ENCODE measurements at places on chromosomes 16 and 17. TPM values are rescaled to one million over a fixed set of nuclear protein-coding genes. Genes with fewer than 3 reads are reported as not detected.

DNA sequence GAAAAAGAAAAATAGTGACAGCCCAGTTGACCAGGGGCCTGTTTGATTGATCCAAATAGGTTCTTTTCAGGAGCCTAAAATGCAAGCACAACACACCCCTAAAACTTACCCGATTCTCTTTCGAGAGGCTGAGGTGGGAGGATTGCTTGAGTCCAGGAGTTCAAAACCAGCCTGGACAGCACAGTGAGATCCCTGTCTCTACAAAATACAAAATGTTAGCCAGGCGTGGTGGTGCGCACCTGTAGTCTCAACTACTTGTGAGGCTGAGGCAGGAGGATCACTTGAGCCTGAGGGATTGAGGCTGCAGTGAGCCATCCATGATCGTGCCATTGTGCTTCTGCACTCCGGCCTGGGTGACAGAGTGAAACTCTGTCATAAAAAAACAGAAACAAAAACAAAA is 1.5 kb upstream of the KIF19 start:
- DNase-seq = no peak
- peaks cover 7% of the 10 kb centered on the region for H3K4me1 ChIP-seq
- H3K36me3 ChIP-seq = no peaks in the 10 kb centered on the region
- H3K27me3 ChIP-seq = peaks cover 2% of the 10 kb centered on the region
- no peak overlapping the region for H3K4me3 ChIP-seq

CIAO3 gene
- total RNA-seq = 41.9 TPM

DNA sequence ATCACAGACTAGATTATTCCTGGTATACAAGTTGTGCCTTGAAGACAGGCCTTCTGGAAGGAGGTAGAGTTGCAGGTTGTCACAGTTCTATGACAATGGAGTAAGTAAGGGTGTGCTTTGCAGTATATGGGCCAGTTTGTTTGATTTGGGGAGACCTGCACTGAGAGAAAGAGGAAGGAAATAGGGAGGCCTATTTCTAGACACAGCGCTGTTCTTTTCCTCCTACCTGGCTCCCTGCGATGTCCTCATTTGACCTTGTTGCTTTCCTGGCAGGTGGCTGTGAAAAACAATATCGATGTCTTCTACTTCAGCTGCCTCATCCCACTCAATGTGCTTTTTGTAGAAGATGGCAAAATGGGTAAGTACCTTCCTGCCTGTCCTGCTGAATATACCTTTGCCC is 22.5 kb upstream of the RASL10B start:
- H3K27ac ChIP-seq = no peak overlapping the region
- H3K36me3 ChIP-seq = peaks cover 45% of the 10 kb centered on the region
- DNase-seq = no peak
- no peak overlapping the region for H3K4me3 ChIP-seq
- peaks cover 34% of the 10 kb centered on the region for H3K4me1 ChIP-seq
- no peaks in the 10 kb centered on the region for H3K27me3 ChIP-seq

SOCS7 gene
- 18.9 TPM for total RNA-seq

DNA sequence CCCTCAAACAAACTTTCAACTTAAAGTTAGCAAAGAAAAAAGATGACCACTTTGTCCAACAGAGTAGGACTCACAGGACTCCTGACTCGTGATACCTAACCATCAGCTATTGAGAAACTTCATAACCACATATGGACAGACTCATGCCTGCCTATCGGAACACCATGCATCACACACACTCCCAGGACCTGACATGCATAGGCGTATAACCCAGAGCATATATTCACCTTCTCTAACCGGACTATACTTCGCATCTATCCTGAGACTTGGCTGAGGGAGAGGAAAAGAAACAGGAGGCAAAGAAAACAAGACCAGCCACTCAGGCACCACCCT is 2.2 kb downstream of the PIP4K2B start:
- no peak overlapping the region for H3K27ac ChIP-seq
- H3K4me1 ChIP-seq = peaks cover 17% of the 10 kb centered on the region
- no peaks in the 10 kb centered on the region for H3K27me3 ChIP-seq

HIC1 gene
- total RNA-seq = 9.1 TPM

DNA sequence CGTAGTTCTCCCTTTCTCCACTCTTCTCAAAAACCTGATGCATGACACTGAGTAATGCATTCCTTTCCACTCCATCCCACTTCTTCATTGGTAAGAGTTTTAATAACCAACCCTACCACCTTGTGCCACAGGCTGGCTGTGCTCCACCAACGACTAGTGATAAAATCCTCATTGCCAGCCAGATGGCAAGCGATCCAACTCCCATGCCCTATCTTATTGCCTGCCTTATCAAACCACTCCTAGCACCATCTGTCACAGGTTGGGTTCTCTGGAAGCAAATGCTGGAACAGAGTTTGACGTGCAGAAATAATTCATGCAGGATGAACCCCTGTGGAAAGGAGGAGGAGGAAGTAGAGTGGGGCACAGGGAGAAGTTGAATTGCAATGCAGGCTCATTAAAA is 99.5 kb downstream of the CHD9NB start:
- H3K27me3 ChIP-seq = no peaks in the 10 kb centered on the region
- no peak for DNase-seq
- H3K36me3 ChIP-seq = no peaks in the 10 kb centered on the region
- no peak overlapping the region for H3K27ac ChIP-seq
- H3K4me3 ChIP-seq = no peak overlapping the region
- H3K4me1 ChIP-seq = no peaks in the 10 kb centered on the region

DNA sequence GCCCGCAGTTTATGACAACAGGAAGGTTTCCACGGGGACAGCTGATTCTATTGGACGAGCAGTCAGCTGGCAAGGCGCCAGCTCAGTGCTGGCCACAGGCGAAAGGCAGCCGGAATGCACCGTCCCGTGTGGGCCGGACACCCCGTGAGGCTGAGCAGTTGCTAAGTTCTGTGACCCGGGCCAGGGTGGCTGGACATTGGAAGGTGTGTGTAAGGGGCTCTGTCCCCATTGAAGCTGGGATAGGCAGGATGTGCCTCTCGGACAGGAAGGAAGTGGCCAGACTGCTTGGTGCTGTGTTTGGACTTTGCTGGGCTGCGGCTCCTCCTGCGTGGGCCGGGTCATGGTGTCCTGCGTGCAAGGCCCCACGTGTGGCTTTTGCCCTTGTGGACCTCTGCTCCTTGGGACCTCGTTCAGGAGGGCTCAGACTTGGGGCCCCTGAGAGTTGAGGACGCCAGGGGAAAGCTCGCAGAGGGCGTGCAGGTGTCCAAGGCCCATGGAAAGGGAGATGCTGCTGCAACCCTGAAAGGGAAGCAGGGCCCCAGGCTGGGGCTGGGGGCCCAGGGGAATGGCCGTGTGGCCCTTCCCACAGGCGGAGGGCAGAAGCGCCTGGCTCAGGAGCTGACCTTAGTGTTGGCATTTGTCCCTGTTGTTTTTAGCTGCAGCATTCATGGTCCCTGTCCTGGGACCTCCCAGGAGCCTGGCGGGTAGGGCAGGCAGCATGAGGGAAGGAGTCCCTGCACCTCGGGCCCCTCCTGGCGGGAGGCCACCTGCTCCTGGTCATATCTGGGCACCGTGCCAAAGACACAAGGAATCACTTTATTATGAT is 10.0 kb downstream of the BAIAP2 start:
- H3K27me3 ChIP-seq = peaks cover 35% of the 10 kb centered on the region
- H3K4me3 ChIP-seq = no peak overlapping the region
- H3K27ac ChIP-seq = no peak overlapping the region
- H3K36me3 ChIP-seq = no peaks in the 10 kb centered on the region
- H3K4me1 ChIP-seq = peaks cover 16% of the 10 kb centered on the region
